ENCODE measurements at places on chromosomes 11 and 22. TPM values are rescaled to one million over a fixed set of nuclear protein-coding genes. Genes with fewer than 3 reads are reported as not detected.

PGA4 gene
- not detected for total RNA-seq

DNA sequence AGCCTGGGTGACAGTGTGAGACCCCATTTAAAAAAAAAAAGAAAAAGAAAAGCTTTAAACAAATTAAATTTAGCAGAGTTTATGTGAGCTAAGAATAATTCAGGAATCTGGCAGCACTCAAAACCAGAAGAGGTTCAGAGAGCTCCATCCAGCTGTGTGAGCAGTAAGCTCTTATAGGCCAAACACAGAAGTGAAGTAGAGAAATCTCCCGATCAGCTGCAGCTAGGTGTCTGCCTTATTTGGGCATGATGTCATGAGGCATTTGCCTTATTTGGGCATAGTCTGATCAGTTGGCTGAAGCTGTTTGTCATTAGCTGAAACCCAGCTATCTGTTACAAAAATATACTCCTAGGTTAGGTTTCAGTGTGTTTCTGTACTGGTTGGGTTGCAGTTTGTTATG is 8.2 kb downstream of the MS4A15 start:
- H3K4me3 ChIP-seq: no peak overlapping the region
- peaks cover 40% of the 10 kb centered on the region for H3K27me3 ChIP-seq
- no peak overlapping the region for H3K27ac ChIP-seq
- peaks cover 9% of the 10 kb centered on the region for H3K4me1 ChIP-seq

DNA sequence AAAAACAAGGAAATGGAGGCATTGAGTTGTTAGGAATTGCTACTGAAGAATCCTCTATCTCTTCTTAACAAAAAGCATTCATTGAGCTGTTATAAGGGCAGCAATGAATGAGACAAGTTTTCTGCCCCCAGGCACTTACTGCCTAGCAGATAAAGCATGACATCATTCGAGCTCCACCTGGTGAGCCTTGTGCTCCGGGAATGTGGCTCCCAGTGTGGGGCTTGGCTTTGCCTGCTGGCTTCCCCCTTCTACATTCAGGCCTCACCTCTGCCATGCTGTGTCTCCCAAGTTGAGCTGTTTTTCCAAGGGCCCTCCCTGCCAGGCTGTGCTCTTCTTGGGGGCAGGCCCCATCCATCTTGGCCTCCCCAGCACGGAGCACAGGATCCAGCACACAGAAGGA is 56.9 kb upstream of the EIF3D start:
- no peaks in the 10 kb centered on the region for H3K36me3 ChIP-seq
- no peak overlapping the region for H3K27ac ChIP-seq
- H3K4me3 ChIP-seq: no peak overlapping the region

DNA sequence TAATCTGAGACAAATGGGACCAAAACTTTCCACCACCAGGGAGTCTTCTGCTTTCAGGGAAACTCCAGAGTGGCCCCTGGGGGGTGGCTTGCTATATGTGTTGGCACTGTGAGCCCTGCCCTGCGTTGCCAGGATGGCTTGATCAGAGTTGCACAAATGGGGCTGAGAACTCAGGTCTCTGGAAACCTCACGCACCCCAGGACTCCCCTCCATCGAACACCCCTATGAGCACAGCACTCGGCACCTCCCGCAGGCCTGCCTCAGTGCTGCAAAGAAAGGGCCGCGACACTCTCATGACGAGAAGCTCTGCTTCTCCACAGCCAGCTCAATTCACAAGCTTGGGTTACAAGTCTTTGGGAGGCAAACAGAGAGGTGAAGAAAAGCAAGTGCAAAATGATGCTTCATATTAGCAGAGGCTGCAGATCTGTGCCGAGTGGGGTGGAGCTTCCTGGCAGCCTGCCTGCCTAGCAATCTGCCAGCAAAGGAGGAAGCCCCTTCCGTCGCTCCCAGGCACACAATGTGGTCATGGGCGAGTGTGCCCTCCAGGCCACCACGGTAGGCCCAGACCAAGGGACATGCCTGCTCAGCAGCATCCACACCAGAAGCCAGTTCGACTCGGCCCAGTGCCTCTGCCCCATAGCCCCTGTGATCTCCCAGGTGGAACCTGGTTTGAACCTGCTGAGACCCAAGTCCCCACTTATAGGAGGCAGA is 55.7 kb downstream of the MYH9 start:
- no peak overlapping the region for H3K4me3 ChIP-seq
- peaks cover 72% of the 10 kb centered on the region for H3K4me1 ChIP-seq
- DNase-seq: no peak

DNA sequence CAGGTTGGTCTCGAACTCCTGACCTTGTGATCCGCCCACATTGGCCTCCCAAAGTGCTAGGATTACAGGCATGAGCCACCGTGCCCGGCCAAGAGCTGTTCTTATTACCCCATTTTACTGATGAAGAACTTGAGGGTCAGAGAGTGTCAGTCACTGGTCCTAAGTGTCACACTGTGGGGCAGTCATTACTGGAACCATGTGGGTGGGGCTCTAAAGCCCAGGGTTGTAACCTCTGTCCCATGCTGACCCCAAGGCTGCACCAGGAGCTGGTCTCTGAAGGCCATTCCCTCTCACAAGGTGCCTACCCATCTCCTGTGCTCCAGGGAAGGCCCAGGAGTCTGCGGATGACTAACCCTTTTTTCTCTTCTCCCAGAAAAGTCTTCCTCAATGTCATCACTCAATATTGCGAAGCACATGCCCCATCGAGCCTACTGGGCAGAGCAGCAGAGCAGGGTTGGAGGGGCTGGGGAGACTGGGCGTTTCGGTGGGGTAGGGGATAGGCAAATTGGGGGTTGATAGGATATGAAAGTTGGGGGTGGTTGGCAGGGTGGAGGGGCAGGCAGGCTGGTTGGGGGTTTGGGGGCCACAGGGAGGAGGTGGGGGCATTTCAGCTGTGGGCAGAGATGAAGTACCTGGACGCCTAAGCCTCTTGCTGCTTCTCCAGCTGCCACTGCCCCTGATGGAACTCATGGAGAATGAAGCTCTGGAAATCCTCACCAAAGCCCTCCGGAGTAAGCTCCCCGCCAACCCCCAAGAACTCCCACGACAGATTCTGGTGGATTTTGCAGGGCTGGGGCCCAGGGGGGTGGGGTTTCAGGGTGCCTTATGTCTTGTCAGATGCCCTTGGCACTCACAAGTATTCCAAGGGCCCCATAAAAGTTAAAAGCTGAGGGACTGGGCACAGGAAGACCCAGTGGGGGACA is 2.0 kb upstream of the ESRRA start:
- H3K36me3 ChIP-seq: peaks cover 20% of the 10 kb centered on the region
- DNase-seq: no peak
- peak overlapping the region; percentile 100 for H3K27ac ChIP-seq
- peaks cover 59% of the 10 kb centered on the region for H3K4me1 ChIP-seq
- no peak overlapping the region for H3K4me3 ChIP-seq

DNA sequence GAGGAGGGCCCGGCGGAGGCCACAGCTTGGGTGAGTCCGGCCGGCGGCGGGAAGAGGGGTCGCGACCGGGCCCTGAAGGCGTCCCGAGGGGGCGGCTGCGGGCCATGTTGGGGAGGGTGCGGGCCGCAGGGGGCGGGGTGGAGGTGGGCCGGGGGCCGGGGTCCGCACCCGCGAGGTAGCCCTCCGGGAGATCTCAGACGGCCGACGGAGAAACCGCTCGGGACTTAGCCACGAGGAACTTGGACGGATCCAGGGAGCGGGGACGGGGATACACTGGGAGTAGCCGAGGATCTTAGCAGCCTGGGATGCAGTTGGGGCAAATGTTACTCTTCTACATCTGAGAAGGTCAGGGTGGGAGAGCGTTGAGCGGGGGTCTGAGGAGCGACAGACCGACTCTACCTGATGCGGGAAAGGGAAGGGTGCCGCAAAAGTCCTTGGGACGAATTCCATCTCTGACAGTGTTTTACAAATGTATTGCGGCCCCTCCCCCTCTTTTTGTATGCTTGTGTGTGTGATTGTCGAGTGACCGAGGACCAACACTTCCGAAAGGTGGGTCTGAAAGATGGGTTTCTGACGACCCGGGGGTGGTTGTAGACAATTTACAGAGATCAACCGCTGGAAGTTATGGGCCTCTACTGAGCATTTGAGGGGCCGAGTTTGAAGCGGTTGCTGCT is 658 bp downstream of the STIP1 start:
- H3K36me3 ChIP-seq: peaks cover 19% of the 10 kb centered on the region
- DNase-seq: peak; percentile 50
- no peak overlapping the region for H3K27ac ChIP-seq
- H3K4me1 ChIP-seq: peaks cover 45% of the 10 kb centered on the region
- H3K27me3 ChIP-seq: no peaks in the 10 kb centered on the region

- H3K4me1 ChIP-seq: no peaks in the 10 kb centered on the region
- H3K27me3 ChIP-seq: peaks cover 3% of the 10 kb centered on the region
- H3K4me3 ChIP-seq: no peak overlapping the region
- DNase-seq: no peak
- no peak overlapping the region for H3K27ac ChIP-seq
These were observed 74.3 kb downstream of the CECR2 start for GRCh38 chr22:17443405-17444203.

DNA sequence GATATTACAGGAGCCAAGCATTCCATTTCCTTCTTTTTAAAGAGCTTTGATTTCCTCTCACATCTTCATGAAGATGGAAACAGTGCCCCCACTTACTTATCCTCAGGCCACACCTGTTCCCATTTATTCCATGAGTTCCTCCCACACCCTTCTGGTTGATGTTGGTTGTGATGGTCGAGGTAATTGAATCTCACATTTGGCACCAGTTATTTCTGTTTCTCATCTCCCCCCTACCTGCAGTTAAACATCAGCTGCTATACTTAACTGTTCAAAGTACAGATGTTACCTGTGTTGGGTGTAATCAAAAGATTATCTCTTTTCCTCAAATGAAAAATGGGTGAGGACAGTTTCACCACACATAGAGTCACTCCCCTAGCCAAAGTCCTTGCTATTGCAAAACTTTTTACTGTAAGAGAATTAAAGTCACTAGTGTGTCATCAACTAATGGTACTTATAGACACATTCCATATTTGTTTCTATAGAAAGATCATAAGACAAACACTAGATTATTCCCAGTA is 1.9 kb downstream of the TMEM45B start:
- no peak overlapping the region for H3K4me3 ChIP-seq
- peaks cover 29% of the 10 kb centered on the region for H3K27me3 ChIP-seq
- no peak for DNase-seq
- no peaks in the 10 kb centered on the region for H3K36me3 ChIP-seq
- no peaks in the 10 kb centered on the region for H3K4me1 ChIP-seq

GRCh38 chr11:61378713-61379313 is 13.6 kb upstream of the TMEM216 start:
- no peak overlapping the region for H3K27ac ChIP-seq
- peaks cover 20% of the 10 kb centered on the region for H3K36me3 ChIP-seq
- H3K27me3 ChIP-seq: no peaks in the 10 kb centered on the region
- H3K4me3 ChIP-seq: no peak overlapping the region
- no peaks in the 10 kb centered on the region for H3K4me1 ChIP-seq

DNA sequence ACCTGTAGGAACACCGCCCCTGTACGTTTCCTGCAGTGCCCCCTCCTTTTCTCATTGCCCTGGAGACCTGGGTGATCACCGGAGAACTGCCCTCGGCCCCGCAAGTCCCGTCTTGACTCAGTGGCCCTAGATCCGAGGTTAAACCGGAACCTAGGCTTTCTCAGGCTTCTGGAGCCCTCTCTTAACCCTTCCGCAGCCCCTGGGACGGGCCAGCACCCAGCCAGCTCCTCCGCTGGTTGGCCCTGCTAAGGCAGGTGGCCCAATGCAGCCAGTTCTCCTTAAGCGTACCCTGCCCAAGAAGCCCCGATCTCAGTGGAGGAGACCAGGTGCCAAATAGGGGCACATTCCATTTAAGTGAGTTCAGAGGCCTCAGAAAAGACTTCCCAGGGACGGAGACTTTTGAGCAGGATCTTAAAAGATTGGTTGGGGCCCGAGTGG is 776 bp downstream of the NLRX1 start:
- H3K27me3 ChIP-seq: no peaks in the 10 kb centered on the region
- no peaks in the 10 kb centered on the region for H3K36me3 ChIP-seq
- H3K27ac ChIP-seq: peak overlapping the region; percentile 63
- DNase-seq: no peak
- H3K4me3 ChIP-seq: no peak overlapping the region

DNA sequence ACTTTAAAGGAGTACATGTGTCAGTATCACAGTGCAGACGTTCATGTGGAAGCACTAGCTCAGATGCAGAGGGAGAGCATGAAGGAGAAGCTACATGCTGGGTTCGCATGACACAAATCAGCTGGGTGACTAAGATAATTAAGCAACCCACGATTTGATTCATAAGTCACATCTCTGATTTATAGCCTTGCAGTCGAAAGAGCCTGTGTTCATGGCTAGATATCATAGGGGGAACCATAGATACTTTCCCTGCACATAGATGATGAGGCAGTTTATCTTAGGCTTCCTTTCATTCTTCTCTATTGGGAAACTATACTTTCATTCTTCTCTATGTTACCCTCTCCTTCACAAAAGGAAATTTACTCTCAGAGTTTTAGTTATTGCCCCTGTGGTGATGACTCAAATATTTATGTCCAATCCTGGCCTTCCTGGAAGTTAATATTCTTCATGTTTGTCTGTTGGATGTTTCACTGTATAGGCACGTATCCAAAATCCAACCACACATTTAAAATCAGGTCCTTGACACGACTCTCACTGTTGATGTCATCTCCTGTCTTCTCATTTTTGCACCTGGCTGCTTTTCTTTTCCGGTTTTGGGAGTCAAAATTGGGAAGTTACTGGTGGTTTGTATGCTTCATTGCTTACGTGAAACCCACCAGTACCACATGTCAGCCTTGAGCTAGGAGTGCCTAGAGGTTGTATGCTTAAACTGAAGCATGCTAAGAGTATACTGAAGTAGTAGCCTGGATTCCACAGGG is 56.3 kb upstream of the SLC5A12 start:
- H3K4me3 ChIP-seq: no peak overlapping the region
- H3K27me3 ChIP-seq: no peaks in the 10 kb centered on the region
- DNase-seq: no peak
- H3K36me3 ChIP-seq: no peaks in the 10 kb centered on the region

- no peak for DNase-seq
- no peak overlapping the region for H3K27ac ChIP-seq
- H3K27me3 ChIP-seq: no peaks in the 10 kb centered on the region
- no peaks in the 10 kb centered on the region for H3K4me1 ChIP-seq
These were observed 361.3 kb downstream of the GRM5 start for GRCh38 chr11:88704485-88704884.

HYLS1 gene
- 3.6 TPM for total RNA-seq

SMIM35 gene
- total RNA-seq: not detected

GRCh38 chr11:118659953-118660680 is 19.3 kb downstream of the TREH start:
- H3K27me3 ChIP-seq: no peaks in the 10 kb centered on the region
- H3K27ac ChIP-seq: no peak overlapping the region
- H3K4me3 ChIP-seq: no peak overlapping the region
- no peak for DNase-seq
- peaks cover 5% of the 10 kb centered on the region for H3K36me3 ChIP-seq
- no peaks in the 10 kb centered on the region for H3K4me1 ChIP-seq

All from K562 (cell line).